NCI-H2227 treated with DMSO at 0.1 percent for 48 hours (cell line): ENCODE measurements at places on chromosomes 13 and 19.

- no peak for DNase-seq
Observed at GRCh38 chr19:53870485-53870844, 2.8 kb downstream of the MYADM start.

DNA sequence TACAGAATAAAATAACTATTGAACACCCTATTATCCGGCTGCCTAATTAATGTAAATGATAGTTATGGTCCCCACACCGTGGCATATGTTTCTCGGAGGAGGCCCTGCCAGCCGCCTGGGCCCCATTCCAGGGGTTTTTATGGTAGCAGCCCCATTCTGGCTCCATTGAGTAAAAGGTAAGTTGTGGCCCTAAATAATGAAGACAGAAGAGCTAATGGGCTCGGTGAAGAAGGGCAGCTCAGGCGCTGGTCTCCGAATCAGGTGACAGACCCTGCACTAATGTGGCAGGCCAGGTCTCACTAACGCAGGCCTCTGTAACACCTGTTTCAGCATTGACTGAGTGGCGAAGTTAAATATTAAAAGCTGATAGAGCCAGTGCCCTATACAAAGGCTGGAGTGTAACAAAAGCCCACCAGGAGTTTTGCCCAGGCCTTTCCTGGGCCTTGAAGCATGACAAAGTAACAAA, 19.1 kb downstream of the POP4 start:
- no peak for DNase-seq

- DNase-seq = no peak
Observed at GRCh38 chr13:21701460-21701859, 30.6 kb downstream of the FGF9 start.

DNA sequence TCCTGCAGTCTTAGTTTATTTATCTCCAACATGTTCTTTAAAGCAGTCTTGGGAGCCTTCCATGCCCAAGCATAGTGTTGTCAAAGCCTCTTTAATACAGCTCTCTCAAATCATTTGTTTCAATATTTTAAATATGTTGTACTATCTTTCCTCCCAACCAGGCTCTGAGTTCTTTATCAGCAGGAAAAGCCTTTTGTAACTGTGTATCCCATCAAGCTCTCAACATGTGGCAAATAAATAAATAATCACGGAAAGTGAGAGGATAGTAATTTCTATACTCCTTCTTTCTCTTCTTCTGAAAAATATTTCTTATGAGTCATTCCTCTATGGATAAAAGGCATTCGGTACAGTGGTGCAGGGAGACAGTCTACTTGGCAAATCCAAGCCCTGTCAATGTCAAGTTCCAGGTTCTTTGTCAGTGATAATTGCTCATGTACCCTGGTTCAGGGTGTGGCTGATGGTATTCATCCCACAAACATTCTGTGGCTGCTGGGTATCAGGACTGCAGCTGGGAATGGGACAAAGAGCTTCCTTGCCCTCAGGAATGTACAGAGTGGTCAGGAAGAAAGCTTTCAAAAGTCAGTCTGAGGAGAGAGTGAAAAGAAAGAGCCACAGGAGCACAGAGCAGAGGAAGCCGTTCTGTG, 384.3 kb downstream of the EFNB2 start:
- no peak for DNase-seq

DNA sequence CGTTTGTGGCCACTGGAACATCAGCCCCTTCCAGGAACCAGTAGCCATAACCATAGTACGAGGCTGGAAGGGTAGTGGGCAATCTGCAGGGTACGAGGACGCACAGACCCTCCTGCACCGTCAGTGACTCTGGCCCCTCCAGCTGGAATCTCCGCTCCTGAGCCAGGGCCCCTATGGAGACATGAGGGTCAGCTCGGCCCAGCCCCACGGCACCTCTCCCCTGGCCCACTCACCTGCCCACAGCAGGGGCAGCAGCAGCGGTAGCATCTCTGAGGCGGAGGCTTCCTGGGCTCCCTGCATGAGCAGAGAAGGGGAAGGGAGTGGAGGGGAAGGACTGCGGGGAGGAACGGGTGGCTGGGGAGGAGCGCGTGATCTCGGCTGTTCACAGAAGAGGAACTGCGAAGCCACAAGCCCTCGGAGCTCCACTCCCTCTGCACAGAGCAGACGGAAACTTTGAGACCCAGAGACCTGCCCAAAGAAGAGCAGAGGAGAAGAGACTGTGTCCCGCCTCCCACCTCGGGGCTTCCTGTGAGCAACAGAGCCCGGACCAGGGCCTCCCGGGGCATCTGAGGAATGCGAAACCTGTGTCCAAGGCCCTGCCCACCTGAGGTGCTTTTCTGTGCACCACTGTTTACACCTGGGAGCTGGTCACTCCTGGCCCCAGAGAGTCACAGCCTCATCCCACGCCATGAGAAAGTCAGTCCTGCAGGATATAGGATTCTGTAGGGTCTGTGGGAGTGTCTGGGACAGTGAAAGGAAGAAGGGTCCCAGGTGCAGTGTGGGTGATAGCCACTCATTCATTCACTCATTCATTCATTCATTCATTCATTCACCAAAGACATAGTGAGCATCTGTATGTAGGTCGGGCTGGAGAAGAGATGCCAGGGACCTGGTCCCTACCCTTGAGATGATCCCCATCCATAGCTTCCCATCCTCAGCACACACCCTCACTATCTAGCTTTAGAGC, at the start of gene SIGLEC6:
Gene SIGLEC6 (minus strand): TSS at position 322 of the 967 bp plus-strand sequence. CDS start 22 bp downstream, at position 300.
- no peak for DNase-seq

DNA sequence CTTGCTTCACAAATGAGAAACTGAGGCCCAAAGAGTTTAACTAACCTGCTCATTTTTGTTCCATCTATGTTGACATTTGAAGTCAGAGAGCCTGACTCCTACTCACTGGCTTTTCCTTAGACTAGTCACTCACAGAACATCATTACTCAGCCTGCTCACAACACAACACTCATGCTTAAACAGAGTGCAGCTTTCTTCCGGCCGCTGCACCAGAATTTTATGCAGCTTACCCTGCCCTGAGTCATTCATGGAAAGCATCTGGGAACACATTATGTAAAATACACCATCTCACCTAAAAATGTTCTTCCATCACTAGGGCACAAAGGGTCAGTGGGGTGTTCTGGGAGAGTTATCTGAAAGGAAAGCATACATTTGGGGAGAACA, 303.4 kb downstream of the SPRY2 start:
- DNase-seq = no peak

- DNase-seq = no peak
Observed at GRCh38 chr13:80086304-80086721, 254.6 kb downstream of the SPRY2 start.

GRCh38 chr13:38606699-38607535, 80.0 kb upstream of the FREM2 start:
- DNase-seq = no peak

GRCh38 chr13:58994077-58994476, 1169.7 kb downstream of the DIAPH3 start:
- no peak for DNase-seq

DNA sequence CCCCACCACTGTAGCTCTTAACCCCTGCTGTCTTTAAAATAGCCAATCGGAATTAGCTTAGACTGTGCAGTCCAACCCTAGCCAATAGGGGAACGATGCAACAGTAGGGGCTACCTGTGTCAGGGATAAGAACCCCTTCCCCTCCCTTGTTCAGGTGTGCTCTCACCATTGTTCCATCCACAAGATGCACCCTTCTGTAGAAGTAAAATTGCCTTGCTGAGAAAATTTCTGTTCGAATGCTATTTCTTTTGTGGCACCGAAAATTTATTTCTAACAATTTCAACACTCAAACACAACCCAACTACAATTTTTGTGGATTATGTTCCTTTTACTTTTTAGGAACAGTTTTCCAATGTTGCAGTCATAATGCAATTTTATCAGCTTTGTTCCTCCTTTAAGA, 3.6 kb upstream of the ZNF583 start:
- no peak for DNase-seq

DNA sequence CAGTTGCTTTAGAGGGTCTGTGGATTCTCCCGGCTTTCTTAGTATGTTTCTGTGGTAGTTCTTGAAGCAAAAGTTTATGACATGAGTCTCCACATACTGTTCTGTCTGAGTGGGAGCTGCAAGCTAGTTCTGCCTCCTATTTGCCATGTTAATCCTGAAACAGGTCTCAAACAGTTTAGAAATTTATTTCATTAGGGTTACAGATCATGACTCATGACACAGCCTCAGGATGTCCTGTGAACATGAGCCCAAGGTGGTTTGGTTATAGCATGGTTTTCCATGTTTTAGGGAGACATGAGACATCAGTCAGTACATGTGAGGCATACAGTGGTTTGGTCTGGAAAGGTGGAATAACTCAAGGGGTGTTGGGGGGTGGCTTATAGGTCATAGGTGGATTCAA, 77.5 kb downstream of the FNDC3A start:
- DNase-seq = no peak

- no peak for DNase-seq
Observed at GRCh38 chr13:111166882-111167675, 52.0 kb downstream of the ARHGEF7 start.

GRCh38 chr13:96734499-96734898, 259.8 kb downstream of the OXGR1 start:
- no peak for DNase-seq

DNA sequence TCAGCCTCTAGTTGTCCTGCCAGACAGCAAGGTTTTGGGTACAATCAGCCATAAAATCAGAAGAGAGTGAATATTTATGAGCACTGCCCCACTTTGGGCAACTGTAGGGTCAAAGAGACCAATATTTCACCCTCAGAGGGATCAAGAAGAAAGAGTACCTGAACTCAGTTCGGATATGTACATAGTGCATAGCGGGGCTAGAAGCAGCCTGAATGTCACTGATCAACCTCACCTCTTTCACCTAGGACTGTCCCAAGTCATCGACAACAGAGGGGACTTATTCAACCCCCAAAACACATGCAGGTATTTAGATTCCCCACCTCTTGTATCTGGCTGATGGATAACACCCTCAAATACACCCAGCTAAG, 446.9 kb downstream of the COG6 start:
- DNase-seq = no peak

DNA sequence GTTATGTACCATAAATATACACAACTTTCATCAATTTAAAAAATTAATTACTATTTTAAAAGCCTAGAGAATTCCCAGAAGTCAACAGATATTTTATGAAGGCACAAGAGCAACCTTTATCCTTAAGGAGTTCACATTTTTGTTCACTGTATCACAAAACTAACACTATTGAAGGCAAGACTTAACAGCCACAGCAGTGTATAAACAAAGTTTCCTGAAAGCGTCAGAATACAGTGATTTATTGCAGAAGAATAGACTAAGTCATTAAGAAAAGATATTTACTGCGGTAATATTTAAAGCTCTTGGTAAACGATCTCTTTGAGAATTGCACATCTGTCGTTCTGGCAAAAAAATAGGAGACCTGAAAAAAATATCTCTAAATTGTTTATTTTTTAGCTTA, 419.3 kb upstream of the NBEA start:
- no peak for DNase-seq

GRCh38 chr13:39777527-39778061, 122.1 kb downstream of the COG6 start:
- DNase-seq = no peak

DNA sequence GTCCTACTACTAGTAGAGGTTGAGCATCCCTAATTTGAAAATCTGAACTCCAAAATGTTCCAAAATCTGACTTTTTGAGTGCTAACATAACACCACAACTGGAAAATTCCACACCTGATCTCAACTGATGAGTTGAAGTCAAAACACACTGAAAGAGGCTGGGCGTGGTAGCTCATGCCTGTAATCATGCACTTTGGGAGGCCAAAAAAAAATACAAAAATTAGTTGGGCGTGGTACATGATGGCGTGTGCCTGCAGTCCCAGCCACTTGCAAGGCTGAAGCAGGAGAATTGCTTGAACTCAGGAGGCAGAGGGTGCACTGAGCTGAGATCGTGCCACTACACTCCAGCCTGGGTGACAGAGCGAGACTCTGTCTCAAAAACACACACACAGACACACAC, 29.9 kb downstream of the USP12 start:
- DNase-seq = no peak

DNA sequence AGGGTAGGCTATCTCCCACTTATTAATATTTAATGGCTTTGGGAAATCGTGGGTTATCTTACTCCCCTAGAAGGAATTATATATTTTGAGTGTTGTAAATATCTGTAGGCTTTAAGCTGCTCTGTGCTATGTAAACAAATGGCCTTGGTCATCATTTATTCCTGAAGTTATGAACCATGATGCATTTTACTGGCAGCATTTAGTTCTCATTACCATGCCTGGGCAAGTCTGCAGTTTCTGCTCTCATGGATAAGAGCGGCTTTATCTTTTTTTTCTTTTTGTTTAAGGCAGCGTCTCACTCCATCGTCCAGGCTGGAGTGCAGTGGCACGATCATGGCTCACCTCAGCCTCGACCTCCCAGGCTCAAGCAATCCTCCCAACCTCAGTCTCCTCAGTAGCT, 156.1 kb downstream of the IRS2 start:
- DNase-seq = no peak

DNA sequence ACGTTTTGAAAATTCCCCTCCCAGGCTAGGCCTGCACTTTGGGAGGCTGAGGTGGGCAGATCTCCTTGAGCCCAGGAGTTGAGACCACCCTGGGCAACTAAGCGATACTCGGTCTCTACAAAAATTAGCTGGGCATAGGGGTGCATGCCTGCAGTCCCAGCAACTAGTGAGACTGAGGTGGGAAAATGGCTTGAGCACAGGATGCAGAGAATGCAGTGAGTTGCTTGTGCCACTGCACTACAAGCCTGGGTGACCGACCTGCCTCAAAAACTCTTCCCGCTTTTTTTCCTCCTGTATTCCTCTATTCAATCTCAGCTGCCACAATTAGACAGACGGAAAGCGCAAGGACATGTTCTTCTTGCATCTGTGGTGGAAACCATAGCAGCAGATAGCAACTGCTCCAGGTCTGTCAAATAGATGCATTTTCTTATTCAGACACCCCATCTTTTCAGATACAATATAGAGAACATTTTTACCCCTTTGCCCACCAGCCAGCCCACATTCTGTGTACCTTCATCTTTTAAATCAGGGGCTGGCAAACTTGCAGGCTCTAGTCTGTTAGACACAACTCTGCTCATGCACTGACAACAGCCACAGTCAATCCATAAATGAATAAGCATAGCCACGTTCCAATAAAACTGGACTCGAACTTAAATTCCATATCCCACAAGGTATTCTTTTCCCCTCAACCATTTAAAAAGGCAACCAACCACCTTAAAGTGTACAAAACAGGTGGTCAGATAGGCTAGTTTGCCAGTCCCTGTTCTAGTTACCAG, 4.8 kb downstream of the TPT1 start:
- no peak for DNase-seq

- DNase-seq = no peak
Observed at GRCh38 chr19:41700381-41701195, 7.8 kb upstream of the CEACAM5 start.
